Left colon (tissue), 2 donors: ENCODE measurements at places on chromosomes 1 and 21. TPM values are rescaled to one million over a fixed set of nuclear protein-coding genes. Genes with fewer than 3 reads are reported as not detected.
A peak's percentile ranks its signal among the peaks of the same experiment; 100 is the strongest.

DNA sequence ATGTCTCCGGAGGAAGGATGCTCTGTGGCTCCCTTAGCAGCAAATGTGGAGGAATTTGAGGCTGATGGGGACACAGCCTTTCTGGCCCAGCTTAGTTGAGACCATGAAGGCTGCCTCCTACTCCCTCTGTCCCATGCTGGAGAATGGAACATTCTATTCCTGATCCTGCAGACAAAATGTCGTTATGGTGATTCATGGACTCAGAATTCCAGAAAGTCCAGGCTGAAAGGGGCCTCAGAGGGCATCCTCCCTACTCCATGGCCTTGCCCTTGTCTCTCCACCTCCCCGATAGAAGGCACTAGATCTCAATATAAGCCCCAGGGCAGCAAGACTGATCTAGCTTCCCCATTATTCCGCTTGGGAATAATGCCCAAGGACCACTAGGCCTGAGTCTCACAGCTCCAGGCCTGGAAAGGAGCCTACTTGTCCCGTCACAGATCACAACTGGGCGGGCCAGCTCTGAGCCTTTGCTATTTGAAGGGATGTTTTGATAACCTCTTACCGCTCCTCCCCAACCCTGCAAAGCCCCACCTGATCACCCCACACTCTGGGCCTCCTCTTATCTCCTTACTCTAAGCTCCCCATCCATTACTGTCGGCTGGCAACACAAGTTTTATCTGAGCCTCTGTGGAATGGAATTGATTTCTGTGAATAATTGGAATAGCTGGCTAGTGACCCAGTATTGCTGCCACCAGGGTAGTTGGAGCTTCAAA is 52.8 kb upstream of the TRABD2B start:
- DNase-seq = no peak

GRCh38 chr1:170864876-170865538 is 70.3 kb upstream of the MROH9 start:
- no peak for DNase-seq

DNA sequence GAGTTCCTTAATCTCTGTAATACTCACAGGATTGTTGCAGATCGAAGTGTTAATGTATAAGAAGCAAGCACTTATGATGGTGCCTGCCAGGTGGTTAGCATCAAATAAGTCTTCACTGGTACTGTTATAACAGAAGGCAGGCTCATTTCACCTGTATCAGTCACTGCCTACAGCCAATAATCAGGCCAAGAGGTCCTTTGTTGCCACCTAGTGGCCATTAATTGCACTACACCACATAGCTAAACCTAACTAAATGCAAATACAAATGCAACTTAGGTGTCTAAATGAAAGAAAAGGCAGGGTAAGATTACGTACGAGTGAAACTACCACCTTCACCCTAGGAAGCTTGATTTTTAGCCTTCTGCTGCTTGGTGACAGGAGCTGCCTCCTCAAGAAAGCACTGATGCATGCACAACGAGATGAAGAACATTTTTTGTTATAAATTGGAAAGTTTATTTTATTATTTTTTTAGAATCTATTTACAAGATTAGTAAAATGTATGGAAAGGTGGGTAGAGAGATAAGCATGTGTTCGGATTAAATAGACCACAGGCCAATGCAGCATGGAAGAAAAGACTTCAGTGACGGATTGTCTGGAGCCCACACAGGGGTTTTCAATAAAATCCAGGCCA is 334.8 kb upstream of the CAMK1G start:
- DNase-seq = peak; percentile 42

- DNase-seq = no peak
Observed at GRCh38 chr1:224901087-224901810, 28.2 kb upstream of the DNAH14 start.

DNA sequence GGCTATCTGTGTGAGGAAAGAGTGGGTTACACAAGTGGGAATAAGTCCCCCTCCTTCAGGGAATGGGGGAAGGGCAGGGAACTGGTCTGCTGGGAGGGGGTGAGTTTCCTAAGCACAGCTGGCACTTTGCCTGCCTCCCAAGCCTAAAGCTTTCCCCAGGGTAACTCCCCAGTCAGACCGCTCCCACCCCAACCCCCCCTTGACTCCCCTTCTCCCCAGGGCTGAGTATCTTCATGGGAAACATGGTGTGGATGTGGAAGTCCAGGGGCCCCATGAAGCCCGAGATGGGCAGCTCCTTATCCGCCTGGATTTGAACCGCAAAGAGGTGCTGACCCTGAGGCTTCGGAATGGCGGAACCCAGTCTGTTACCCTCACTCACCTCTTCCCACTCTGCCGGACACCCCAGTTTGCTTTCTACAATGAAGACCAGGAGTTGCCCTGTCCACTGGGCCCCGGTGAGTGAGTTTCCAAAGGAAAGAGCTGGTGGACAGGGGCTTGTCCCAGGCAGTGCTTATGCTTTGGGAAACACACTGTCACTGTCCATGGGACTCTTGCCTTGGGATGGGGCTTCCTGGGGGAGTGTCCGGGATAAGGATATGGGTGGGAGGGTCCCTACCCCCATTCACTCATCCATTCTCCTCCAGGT is 14.9 kb downstream of the MOV10 start:
- no peak for DNase-seq

GRCh38 chr1:194069168-194069830 is 882.9 kb upstream of the B3GALT2 start:
- DNase-seq = peak; percentile 5

GRCh38 chr1:183841950-183842794 is 37.3 kb downstream of the RGL1 start:
- DNase-seq = peak; percentile 34

DNA sequence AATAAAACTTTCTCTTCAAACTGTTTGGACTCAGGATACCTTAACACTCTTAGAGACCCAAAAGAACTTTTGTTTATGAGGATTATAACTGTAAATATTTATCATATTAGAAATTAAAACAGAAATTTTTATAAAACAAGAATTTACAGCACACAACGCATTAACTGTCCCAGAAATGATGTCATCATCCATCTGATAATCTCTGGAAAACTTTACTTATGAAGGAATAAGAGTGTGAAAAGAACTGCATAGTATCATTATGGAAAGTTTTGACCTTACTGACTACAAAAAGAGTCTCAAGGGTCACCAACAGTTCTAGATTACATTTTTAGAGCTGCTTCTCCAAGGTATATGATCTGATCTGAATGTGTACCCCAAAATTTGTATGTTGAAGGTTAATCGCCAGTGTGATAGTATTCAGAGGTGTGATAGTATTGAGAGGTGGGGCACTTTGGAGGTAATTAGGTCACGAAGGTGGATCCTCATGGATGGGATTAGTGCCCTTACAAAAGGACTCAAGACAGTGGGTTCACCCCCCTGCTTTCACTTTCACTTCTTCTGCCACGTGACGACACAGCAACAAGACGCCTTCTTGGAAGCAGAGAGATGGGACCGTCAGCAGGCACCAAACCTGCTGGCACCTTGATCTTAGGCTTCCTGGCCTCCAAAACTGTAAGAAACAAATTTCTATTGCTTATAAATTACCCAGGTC is 95.7 kb upstream of the NR5A2 start:
- no peak for DNase-seq

SLC25A34 gene
- 22.6 TPM for total RNA-seq

RGS7 gene
- total RNA-seq = 0.11 TPM

OR2L13 gene
- not detected for total RNA-seq

PTGFRN gene
- total RNA-seq = 97.2 TPM

USF1 gene
- total RNA-seq = 67.4 TPM

SDE2 gene
- total RNA-seq = 16.4 TPM

KIRREL1 gene
- total RNA-seq = 9.2 TPM
